ENCODE measurements at places on chromosomes 5 and 9.

DNA sequence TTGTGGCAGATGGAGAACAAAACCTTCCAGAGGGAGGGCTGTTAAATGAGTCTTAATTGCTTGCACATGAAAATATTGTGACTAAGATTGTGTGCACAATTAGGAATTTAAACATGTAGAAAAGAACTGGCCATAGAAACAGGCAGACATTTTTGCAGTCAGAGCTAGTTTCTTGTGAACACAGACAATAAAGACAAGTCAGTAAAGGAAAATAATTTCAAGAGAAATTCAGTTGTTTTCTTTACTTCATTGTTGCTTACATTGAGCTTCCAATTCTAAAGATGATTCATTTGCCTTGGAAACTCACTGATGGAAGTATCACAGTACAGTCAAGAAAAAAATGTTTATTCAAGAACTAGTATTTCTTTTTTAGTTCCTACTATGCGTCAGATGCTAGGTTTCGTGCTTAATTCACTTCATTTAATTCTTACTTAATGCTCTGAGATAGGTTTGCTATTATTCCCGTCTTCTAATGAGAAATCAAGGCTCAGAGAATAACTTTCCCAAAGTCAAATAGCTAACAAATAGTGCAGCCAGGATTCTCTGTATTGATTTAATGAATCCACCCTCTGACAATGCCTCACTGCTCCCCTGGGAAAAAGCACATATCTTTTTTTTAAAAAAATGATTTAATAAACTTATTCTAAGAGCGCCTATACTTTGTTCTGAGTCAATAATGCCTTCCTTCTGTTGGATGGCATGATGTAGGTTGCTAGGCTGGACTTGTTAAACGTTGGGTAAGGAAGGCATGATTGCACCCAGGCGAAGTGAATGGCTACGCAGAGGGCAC, 581.4 kb downstream of the RAB3C start:
- no peak for DNase-seq

GRCh38 chr9:122767817-122768216, 20.9 kb upstream of the OR5C1 start:
- no peak for DNase-seq

GRCh38 chr5:175820230-175820629, 51.1 kb upstream of the CPLX2 start:
- DNase-seq = no peak

GRCh38 chr5:72956324-72957140, 691 bp downstream of the FCHO2 start:
- peak; percentile 1 for DNase-seq

DNA sequence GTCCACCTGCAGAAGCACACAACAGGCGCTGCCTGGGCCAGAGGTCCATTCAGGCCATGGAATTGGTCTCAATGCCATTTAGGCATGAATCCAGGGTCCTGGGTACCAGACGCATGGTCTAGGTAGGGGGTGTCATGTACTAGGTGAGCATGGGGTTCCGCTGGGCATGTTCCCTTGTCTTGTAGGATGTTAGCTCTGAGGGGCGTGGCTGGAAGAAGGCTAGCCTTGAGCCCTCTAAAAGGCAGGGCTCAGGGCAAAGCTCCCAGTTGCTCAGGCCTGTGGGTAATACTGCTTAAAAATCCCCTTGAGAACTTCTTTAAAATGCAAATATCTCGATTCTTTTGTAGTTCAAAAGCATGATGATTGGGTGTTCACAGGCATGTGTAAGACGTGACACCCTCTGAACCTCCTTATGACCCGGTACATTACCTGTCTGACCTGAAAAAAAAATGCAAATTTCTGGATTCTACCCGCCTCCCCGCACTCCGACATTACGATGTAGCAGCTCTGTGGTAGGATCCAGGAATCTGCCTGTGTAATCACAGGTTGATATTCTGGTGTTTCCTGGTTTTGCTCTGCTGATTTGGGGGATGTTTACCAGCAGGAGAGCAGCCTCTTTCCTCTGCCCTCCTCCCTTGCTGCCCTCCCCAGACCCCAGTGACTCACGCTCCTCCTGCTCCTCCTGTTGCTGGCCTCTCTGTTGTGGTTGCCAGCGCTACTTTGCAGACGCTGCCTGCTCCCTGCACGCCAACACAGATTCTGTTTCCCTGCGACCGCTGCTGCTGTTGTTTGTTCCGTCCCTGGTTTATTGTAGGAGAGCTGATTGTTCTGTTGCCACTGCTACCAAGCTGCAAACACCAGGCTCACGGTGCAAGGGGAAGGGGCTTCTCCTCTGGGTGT, 5.7 kb downstream of the TMC1 start:
- peak; percentile 65 for DNase-seq

- DNase-seq = no peak
These were observed 27.4 kb downstream of the CNOT6 start for GRCh38 chr5:180521591-180521990.

DNA sequence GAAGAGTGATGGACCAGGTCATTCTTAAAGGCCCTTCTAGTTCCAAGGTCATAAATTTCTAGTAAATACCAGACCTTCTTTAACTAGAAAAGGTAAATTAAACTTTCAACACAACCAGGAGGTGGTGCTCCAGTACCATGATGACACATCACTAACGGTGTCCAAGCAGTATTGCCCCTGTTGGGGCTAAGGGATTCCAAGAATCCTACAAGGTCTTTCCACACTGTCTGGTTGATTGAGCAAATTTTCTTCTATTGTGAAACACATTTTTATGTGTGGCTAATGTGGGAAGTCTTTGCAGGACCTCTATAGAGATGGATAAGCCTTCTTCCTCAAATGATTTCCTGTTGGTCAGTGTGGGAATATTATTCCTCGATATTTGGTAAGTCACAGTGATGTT, 459.6 kb upstream of the PAPPA start:
- no peak for DNase-seq

GRCh38 chr5:43256261-43256966, 56.8 kb downstream of the HMGCS1 start:
- DNase-seq = no peak

- no peak for DNase-seq
These were observed 215.6 kb downstream of the ADCY2 start for GRCh38 chr5:7611518-7611917.

- DNase-seq = no peak
These were observed 43.8 kb upstream of the GOLPH3 start for GRCh38 chr5:32217886-32218396.

GRCh38 chr5:84715686-84716085, 331.0 kb upstream of the EDIL3 start:
- no peak for DNase-seq

DNA sequence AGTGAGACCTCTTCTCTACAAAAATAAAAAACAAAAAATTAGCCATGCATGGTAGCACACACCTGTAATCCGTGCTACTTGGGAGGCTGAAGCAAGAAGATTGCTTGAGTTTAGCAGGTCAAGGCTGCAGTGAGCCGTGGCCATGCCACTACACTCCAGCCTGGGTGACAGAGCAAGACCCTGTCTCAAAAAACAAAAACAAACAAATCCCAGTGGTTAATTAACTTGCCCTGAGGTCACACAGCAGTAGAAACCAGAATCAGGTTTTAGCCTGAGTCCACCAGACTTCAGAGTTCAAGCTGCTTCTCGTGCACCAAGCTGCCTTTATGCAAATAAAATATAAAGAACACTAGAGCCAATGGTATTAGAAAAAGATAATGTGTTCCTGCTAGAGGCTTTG, 169.7 kb downstream of the GOLPH3 start:
- DNase-seq = no peak

DNA sequence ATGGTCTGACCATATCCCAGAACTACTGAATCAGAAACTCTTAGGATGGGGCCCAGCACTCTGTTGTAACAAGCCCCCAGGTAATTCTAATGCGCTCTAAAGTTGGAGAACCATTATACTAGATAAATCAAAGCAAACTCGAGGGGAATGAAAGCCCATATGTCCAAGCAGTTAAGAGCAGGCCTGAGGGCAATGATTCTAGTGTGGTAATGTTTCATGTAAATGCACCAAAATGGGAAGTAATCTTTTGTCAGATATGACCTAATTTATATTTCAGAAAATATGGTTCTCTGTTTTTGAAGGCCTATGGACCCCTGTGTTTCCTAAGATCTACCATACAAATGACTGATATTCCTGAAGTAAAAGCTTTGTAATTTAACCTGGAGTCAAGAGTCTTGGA, 108.0 kb upstream of the PTGER4 start:
- DNase-seq = no peak

DNA sequence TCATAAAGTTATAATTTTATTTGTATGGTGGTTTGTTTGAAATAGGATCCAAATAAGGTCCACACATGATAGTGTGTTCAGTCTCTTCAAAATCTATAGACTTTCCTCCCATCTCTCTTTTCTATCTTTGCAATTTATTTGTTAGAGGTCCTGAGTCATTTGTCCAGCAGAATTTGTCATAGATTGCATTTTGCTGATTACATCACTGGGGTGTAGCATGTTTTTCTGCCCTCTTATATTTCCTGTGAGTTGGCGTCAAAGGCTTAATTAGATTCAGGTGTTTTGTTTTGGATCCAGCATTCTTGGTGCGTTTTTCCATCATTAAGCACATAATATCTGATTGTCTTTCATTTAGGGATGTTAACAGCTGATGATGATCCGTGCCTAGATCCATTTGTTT, 15.0 kb downstream of the CYFIP2 start:
- DNase-seq = no peak

- DNase-seq = no peak
These were observed 60.9 kb upstream of the TMED7 start for GRCh38 chr5:115686738-115687074.

GRCh38 chr5:179818746-179819295, 1.9 kb upstream of the SQSTM1 start:
- DNase-seq = peak; percentile 66

- DNase-seq = no peak
These were observed 152.2 kb downstream of the GLIS3 start for GRCh38 chr9:4147476-4148230.

DNA sequence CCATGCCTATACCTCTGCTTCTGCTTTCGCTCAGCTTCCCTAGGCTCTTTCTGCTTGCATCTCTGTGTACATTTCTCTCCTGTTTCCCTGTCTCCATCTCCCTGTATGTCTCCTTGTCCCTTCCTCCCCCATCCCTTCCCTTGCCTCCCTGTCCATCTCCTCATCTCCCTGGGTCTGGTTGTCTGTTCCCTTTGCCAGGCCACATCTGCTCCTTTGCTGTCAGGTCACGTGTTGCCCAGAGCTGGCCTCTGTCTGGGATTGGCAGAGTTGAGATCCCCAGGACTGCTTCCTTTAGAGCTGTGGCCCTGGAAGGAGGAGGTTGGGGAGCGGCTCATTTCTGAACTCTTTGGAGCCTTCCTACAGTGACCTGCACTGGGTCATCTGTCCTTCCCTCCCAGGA, 31.8 kb upstream of the PTGS1 start:
- no peak for DNase-seq

DNA sequence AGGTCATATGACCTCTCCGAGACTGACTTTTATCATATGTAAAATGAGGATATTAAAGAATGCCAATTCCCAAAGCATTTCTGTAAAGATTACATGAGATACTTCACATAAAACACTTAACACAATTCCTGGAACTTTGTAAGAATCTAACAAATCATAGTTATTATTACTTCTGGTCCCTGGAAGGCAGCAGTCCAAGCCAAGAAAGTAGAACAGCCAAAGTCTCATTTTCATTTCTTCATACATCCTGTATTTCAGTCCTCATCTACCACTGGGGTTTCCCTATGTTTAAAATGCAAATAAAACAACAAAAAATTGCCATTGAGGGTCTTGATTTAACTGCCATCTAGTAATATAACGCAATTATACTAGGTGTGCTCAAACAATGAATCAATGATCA, 179.5 kb downstream of the MARCHF11 start:
- DNase-seq = no peak

DNA sequence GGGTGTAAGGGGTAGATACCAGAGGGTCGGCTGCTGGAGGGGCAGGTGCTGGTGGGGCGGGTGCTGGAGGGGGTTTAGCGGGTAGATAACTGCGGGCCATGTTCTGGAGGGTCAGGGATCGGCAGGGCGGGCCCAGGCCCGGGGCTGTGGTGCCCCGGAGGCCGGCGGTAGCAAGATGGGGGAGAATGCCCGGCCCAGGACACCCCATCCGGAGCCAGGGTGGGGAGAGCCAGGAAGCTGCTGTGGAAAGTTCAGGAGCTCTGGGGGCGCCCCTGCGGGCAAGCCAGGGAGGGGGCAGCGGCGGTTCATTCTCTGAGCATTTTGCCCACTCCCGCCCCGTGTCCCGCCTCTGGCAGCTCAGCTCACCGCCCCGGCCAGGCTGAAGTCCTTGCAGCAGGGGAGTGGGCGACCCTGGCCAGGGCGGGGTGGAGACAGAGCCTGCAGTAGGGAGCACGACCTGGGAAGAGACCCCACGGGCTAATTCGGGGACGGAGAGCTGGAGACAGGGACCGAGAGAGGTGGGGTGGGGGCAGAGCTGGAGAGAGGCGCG, 538 bp downstream of the PRRT1B start:
- DNase-seq = no peak

GRCh38 chr5:179180921-179181645, 120.9 kb downstream of the ZNF354C start:
- no peak for DNase-seq

- DNase-seq = no peak
These were observed 82.7 kb downstream of the SHC3 start for GRCh38 chr9:89095761-89096528.

DNA sequence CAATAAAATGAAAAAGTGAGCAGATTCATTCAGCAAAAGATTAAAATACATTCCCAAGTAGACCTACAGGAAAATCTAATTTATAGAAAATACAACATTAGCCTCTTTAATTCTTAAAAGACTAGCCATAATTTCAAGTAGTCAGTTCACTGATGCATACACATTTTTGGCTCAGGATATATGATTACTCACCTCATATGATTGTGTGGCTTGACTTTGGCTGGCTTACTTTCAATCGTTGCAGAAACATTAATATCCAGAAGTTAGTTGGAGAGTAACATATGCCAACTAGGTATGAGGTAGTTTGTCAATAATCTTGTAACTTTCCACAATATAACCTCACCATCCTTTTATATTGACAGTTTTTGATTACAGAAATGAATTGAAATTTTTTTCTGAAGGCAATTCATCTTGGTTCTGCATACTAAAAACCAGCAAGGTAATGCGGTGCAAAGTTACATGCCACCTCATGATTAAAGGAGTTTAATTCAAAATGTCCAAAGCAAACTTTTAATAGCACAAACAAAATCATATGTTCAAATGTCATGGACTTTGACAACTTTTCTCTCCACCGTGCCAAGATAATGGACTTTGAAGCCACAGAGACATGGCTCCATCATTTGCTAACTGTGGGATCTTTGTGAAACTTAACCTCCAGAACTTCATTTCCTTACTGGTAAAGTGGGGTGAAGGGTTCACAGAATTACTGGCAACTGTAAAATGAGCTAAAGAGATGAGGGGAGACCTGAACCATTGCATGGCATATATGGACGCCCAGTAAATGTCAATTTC, 76.6 kb upstream of the PAM start:
- no peak for DNase-seq

DNA sequence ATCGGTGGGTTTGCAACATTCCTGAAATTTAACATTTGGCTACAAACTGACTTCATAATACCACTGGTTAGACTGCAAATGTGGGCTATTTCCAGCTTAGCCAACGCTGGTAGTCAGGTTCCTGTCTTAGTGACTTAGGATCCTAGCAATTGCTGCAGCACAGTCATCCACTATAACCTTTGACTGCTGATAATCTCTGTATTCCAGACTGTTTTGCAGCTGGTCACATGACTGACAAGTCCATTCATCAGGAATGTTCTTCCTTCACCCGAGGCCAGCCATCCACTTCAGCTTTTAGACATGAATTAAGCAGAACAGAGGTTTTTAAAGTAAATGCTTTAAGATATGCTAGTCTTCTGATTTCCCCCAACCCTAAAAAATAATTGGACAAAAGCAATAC, 425.9 kb upstream of the MPDZ start:
- DNase-seq = no peak

- DNase-seq = no peak
These were observed 462.9 kb downstream of the CDK5RAP2 start for GRCh38 chr9:120117081-120117480.

All from stimulated activated CD4-positive, alpha-beta T cell treated with anti-CD3 and anti-CD28 coated beads, Interleukin-12 subunit alpha, Interleukin-12 subunit beta, amount 100 ng/mL, for 24 hours (primary cell).